Activated T-helper 2 cell treated with anti-CD3 and anti-CD28 coated beads, Interferon-gamma antibody, Interleukin-2, Interleukin-4, amounts not matched to agents 10 μg/mL and 5 μg/mL and 100 μg/mL, durations not matched to agents 14 hours and 24 hours and 36 hours (primary cell): ENCODE measurements at places on chromosomes 5 and 9. TPM values are rescaled to one million over a fixed set of nuclear protein-coding genes. Genes with fewer than 3 reads are reported as not detected.

DNA sequence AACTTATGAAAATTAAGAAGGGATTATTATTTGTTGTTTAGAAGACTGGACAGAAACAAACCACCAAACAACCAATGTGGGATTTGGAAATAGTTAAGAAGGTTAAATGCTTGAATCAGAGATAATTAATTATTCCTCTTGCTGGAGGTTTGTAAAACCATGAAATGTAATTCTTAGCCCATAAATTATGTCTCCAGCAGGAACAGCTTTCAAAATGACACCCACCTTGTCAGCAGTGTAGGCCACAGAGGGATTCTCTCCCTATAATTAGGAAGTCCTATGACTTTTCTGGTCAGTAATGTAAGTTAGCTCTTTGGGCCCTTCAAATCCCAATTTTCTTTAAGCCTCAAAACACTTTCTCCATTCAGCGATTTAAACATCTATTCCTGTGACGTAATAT lies 63.3 kb downstream of the DRD1 start:
- H3K27ac ChIP-seq, result no peak overlapping the region
- peaks cover 8% of the 10 kb centered on the region for H3K27me3 ChIP-seq
- H3K36me3 ChIP-seq, result no peaks in the 10 kb centered on the region
- no peak overlapping the region for H3K4me3 ChIP-seq
- H3K4me1 ChIP-seq, result no peaks in the 10 kb centered on the region

DNA sequence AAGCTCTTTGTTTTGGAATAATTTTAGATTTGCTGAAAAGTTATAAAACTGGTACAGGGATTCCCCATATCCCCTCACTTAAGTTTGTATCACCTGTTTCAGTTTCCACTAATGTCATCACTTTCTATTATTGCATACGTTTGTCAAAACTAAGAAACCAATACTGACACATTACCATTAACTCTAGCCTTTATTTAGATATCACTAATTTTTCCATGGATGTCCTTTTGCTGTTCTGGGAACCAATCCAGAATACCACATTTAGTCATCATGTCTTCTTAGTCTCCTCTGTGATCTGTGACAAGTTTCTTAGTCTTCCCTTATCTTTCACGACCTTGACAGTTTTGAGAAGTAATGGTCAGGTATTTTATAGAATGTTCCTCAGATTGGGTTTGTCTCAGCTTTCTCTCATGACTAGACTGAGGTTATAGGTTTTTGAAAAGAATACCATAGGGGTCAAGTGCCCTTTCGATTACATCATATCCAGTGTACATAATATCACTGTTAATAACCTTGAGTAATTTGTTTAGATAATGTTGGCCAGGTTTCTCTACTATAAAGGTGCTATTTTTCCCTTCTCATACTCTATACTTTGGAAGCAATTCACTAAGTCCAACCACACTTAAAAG lies 51.9 kb upstream of the NMUR2 start:
- H3K4me3 ChIP-seq, result no peak overlapping the region
- H3K36me3 ChIP-seq, result no peaks in the 10 kb centered on the region
- no peak overlapping the region for H3K27ac ChIP-seq
- no peaks in the 10 kb centered on the region for H3K27me3 ChIP-seq

The TLX3 gene
- not detected in 2 replicates for total RNA-seq

The PTPRD gene
- 1.1 and 1.5 TPM in 2 replicates for total RNA-seq

The MAPKAP1 gene
- total RNA-seq, result 77.9 and 83.8 TPM in 2 replicates
